NCI-H526 treated with DMSO at 0.1 percent for 48 hours (cell line): ENCODE measurements at places on chromosomes 6 and 20.

DNA sequence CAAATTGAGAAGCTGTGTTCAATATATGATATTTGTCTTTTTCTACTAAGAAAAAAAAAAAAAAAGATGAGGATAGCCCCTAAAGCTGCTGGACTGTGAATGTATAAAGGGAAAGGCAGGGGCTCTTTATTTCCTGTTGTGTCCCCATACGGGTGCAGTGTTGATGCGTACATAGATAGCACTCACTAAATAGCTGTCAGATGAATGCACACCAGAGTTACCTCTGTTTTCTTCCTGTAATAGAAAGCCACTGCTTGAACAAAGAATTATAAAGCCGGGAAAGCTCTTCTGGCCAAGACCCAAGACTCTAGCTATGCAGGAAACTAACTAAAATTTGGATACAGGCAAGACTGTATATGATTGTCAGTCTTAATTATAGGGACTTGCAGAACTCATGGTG lies 260.0 kb downstream of the FARS2 start:
- no peak for DNase-seq

DNA sequence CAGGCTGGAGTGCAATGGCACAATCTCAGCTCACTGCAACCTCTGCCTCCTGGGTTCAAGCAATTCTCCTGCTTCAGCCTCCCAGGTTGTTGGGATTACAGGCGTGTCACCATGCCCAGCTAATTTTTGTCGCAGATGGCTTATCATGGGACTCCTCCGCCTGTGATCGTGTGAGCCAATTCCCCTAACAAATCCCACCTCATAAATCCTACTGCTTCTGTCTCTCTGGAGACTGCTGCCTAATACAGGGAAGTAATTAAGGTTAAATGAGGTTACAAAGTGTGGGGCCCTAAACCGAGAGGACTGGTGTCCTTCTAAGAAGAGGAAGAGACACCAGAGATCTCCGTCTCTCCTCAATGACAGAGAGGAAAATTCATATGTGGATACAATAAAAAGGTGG lies 52.0 kb downstream of the TRPC4AP start:
- DNase-seq, result no peak

GRCh38 chr20:24615353-24615752 lies 145.9 kb downstream of the SYNDIG1 start:
- DNase-seq, result no peak

- DNase-seq, result no peak
Observed at GRCh38 chr6:149228311-149228955, 89.1 kb upstream of the TAB2 start.
